Fibroblast of skin of right biceps (primary cell): ENCODE measurements at places on chromosomes 13 and 19.
A peak's percentile ranks its signal among the peaks of the same experiment; 100 is the strongest.

GRCh38 chr13:99267927-99268326 is 9.7 kb upstream of the GPR18 start:
- DNase-seq = no peak

GRCh38 chr19:2343289-2343982 is 15.0 kb downstream of the SPPL2B start:
- no peak for DNase-seq

GRCh38 chr13:43331672-43332071 is 308.3 kb downstream of the DNAJC15 start:
- DNase-seq = peak; percentile 44

- DNase-seq = peak; percentile 89
Measured at GRCh38 chr13:28475916-28476725, 18.8 kb downstream of the FLT1 start.

DNA sequence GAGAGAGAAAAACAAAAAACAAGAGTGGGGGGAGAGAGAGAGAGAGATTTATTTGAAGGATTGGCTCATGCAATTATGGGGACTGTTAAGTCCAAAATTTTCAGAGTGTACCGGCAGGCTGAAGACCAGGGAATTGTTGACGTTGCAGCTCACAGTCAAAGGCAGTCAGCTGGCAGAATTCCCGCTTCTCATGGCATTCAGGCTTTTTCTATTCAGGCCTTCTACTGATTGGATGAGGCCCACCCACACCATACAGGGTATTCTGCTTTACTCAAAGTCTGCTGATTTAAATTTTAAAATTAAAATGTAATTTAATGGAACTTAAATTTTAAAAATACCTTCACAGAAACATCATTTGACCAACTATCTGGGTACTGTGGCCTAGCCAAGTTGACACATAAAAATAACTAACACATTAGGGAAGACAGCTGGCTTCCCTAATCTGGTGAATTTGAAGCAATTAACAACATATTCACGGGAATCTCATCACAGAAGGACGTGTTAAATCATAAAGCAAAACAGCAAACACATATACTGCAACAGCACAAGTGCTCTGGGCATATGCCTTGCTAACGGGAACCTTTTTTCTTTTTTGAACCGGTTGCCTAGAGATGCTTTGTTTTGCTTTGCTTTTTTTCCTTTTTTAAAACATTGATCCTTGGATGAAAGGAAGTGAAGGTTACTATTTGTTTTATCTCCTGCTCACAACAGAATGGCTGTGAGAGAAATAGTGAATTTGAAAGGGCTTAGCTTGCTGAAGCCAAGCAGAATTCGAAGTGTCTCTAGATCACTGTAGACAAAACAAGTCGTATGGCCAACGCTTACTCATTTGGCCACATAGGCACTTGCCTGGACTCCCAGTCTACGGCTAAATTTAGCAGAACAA is 505.1 kb downstream of the IRS2 start:
- DNase-seq = no peak

DNA sequence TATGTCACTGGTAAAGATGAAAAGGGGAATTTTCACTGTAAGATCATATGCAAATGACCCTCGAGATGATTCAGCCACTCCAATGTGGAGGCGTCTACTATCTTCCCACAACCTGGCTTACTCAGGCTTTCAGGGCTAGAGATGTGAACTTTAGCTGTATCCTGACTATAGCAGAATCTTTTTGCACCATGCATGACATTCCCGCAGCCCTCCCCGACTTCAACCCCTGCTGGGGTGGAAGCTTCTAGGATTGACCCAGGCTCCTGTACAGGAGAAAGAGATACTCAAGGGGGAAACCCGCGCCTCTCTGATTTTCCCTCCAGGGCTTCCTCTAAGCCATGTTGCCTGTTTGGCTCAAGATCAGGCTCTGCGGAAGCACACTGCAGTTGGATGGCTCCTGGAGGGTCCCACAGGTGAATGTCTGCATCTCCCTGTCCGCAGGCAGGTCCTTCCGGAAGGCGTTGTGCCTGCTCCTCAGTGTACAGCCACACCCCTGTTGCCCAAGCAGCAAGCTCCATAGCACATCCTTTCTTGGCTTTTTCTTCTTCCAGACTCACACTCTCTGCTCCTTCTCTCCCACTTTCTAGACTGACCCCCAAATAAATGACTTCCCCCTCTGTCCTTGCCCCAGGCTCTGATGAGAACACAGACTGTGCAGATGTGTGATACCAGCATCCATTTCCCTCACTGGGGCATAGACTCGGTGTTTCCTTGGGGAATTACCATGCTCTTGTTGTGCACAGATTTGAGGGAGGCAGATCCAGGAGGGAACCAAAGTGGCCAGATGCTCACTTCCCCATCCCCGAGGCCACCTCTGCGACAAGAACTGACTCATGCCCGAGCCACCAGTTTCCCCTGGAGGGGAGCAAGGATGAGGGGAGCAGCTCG is 29.1 kb upstream of the POP4 start:
- peak; percentile 17 for DNase-seq

GRCh38 chr19:58123354-58123753 is 25.3 kb upstream of the ZSCAN18 start:
- DNase-seq = no peak

GRCh38 chr19:13121551-13122274 is 3.6 kb downstream of the NACC1 start:
- DNase-seq = no peak

DNA sequence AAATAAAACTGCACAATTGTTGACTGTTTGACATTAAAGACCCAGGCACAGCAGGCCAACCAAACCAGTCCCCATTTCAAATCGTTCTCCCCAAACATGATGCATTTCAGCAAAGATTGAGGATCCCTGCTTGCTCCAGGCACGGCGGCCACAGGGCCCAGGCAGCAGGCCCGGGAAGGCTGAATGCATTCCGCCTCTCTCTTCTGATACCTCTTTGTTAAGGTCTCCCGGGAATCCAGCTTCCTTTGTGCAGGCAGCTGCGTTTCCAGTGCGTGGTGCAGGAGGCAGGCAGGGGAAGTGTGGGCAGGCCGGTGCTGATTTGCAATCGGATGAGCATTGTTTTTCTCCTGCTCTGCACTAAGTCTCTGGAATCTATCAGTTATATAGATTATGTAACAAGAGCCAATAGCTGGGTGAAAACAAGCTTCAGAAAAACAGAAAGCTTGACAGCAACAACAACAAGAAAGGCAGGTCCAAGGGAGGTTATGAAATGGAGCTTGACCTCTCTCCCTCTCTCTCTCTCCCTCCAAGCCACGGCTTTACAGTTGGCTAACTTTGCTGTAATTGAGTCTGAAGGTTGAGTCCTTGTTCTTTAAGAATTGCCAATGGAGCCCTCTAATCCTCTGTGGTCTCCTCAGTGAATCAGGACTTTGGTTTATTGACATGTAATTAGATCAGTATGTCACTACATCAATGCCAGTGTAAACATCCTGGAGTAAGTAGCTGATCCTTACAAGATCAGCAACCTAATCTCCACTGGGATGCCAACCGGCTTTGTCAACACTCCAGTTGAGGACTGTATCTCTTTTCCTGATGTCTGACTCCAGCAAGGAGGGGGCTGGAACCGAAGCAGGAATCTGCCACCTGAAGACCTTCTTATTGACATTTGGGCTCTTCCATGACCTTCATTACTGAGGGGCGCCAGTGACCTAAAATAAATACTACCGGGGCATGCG is 338.0 kb downstream of the TEX29 start:
- no peak for DNase-seq

- no peak for DNase-seq
Measured at GRCh38 chr13:22287343-22287920, 616.6 kb downstream of the FGF9 start.

- DNase-seq = peak; percentile 57
Measured at GRCh38 chr13:73952648-73953047, 181.6 kb downstream of the KLF12 start.

DNA sequence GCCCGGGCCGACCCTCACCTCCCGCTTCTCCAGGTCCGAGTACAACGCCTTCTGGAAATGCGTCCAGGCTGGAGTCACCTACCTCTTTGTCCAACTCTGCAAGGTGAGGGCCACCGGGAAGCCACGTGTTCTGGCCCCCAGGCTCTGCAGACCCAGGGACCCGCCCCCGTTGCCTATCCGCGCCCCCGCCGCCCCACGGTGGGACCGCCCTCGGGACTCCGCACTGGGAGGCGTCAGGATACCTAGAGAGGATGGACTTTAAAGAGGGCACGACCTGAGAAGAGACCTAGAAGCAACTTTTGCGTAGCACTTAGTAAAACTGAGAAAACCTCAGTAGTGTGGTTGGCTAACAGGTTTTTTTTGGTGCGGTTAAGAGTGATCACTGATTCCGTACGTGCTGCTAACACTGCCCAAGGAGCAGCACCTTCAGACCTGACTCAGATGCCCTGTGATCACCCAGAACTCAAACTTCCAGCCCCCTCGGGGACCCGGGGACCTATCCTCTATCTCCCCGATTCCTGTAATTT is 492 bp downstream of the TMEM147 start:
- DNase-seq = peak; percentile 15

GRCh38 chr19:44746946-44747738 is 1.4 kb upstream of the BCL3 start:
- peak; percentile 98 for DNase-seq

DNA sequence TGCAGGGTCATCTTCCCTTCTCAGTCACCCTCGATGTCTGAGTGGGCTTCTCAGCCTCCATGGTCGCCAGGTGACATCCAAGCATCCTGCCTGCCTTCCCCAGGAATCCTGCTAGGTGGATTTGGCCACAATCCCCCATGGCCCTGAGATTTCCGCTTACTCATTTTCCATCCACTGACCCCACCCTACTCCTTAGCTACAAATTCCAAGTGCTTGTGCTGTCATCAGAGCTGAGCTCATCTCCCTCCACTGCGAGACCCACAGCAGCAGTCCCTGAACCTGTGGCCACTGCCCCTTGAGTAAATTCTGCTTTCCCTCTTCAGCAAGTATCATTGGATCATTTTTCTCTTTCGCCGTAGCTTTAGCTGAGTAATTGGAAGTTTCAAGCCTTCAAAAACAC is 90.5 kb upstream of the ANKRD10 start:
- peak; percentile 52 for DNase-seq

- DNase-seq = no peak
Measured at GRCh38 chr13:37479916-37480315, 118.7 kb downstream of the POSTN start.

GRCh38 chr19:42048992-42049391 is 21.0 kb downstream of the GRIK5 start:
- DNase-seq = no peak
